ENCODE measurements at places on chromosomes 6 and 20. TPM values are rescaled to one million over a fixed set of nuclear protein-coding genes. Genes with fewer than 3 reads are reported as not detected.

The PRPH2 gene
- total RNA-seq, result not detected

The GGTLC1 gene
- total RNA-seq, result not detected

The ECT2L gene
- total RNA-seq, result not detected

The ETV7 gene
- not detected for total RNA-seq

The ARMC12 gene
- total RNA-seq, result 2.7 TPM

The CALHM5 gene
- 0.45 TPM for total RNA-seq

The C20orf144 gene
- total RNA-seq, result 0.44 TPM

- H3K27ac ChIP-seq, result no peak overlapping the region
- no peak for DNase-seq
- no peak overlapping the region for H3K4me3 ChIP-seq
- H3K36me3 ChIP-seq, result no peaks in the 10 kb centered on the region
These were observed 322.3 kb upstream of the SULF2 start for GRCh38 chr20:48107560-48107959.

DNA sequence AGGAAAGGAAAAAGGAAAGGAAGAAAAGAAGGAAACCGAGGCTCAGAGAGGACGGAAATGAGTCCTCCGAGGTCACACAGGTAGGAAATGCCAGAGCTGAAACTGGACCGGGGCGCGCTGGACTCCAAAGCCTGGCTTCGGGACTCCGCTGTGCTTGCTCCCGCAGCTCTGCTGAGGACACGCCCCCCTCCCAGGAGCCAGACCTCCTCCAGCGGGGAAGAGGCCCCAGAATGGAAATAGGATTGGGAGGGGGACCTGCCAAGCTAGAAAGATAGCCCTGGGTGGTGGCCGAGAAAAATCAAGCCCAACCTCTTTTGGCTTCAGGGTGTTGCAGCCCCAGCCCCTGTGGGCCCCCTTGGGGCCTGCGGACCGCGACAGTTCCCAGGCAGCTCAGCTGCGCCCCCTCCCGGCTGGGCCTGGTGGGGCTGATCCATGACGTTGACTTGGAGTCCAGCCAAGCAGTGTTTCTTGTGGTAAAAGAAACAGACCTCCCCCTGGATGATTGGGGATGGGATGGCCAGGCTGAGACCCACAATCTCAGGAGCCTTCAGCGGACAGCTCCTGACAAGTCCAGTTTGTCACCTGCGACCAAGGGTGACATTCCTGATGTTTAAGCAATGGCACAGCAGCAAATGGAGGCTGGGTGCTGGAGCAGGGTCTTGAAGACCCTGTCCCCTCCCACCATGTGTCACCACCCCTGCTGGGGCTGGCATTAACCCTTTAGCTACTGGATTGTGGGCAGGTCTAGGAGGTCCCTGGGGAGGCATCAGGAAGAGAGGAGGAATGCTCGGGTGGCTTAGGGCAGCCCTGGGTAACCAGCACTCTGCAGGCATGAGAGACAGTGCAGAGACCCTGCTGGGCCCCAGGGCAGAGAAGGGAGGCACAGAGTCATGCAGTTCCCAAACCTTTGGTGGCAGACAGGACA lies 55.4 kb downstream of the RIPOR3 start:
- peaks cover 3% of the 10 kb centered on the region for H3K27me3 ChIP-seq
- DNase-seq, result peak; percentile 70

GRCh38 chr6:14550822-14551221 lies 433.2 kb downstream of the CD83 start:
- no peaks in the 10 kb centered on the region for H3K27me3 ChIP-seq
- H3K36me3 ChIP-seq, result no peaks in the 10 kb centered on the region
- no peak for DNase-seq
- no peak overlapping the region for H3K27ac ChIP-seq
- H3K4me3 ChIP-seq, result no peak overlapping the region
- H3K4me1 ChIP-seq, result peaks cover 17% of the 10 kb centered on the region

GRCh38 chr20:33919653-33920052 lies 74.1 kb upstream of the RALY start:
- no peak overlapping the region for H3K27ac ChIP-seq
- no peak overlapping the region for H3K4me3 ChIP-seq
- no peaks in the 10 kb centered on the region for H3K4me1 ChIP-seq
- no peak for DNase-seq

GRCh38 chr20:62231292-62231691 lies 7.0 kb upstream of the OSBPL2 start:
- H3K4me3 ChIP-seq, result no peak overlapping the region
- H3K36me3 ChIP-seq, result no peaks in the 10 kb centered on the region
- H3K27ac ChIP-seq, result no peak overlapping the region
- peaks cover 4% of the 10 kb centered on the region for H3K27me3 ChIP-seq
- H3K4me1 ChIP-seq, result peaks cover 12% of the 10 kb centered on the region

DNA sequence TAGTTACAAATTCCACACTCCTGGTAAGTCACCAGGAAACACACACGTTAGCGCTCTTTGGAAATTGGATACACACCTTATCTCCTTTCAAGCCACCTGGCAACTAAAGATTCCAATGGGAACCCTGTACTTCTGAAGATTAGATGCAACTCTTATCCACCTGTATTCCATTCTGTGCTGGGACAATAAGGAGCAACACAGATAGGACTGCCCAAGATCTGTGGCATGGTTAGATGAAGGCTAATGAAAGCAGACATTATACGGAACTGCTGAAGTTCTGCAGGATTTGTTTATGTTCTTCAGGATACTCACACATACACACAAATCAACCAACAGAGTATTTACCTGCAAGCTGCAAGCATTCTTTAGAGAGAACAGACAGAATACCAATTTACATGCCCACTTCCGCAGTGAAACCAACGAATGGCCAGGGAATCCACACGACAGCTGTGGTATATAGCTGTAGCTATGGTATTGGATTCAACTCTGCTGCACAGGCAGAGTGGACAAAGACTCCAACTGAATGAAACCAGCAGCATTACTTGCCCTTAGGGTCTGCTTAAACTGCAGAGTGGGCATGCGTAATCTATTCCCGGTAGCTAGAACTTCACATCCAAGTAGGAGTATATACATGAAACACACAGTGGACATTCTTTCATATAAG lies 12.0 kb downstream of the NCOA5 start:
- DNase-seq, result no peak
- H3K4me1 ChIP-seq, result peaks cover 48% of the 10 kb centered on the region
- H3K36me3 ChIP-seq, result peaks cover 3% of the 10 kb centered on the region
- no peak overlapping the region for H3K4me3 ChIP-seq
- H3K27me3 ChIP-seq, result no peaks in the 10 kb centered on the region

DNA sequence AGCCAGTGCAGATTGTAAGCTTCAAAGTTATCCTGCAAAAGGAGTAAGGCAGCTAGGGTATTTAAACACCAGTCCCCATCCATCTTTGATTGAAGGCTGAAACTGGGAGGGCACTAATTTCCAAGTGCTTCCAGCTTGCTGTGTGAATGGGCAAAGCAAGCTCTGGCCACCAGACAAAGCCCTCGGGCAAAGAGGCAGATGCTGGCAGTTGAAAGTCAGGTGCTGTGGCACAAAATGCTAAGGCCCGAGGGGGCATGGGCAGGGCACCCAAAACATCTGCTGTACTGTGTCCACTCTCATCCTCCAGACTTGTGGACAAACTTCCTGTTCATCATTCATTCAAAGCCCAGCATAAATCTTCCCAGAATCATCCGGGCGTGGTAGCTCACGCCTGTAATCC lies 62.9 kb downstream of the TRMT6 start:
- no peak overlapping the region for H3K27ac ChIP-seq
- H3K36me3 ChIP-seq, result no peaks in the 10 kb centered on the region
- DNase-seq, result no peak
- no peaks in the 10 kb centered on the region for H3K4me1 ChIP-seq

- H3K4me3 ChIP-seq, result no peak overlapping the region
- H3K27ac ChIP-seq, result no peak overlapping the region
- no peaks in the 10 kb centered on the region for H3K4me1 ChIP-seq
- no peaks in the 10 kb centered on the region for H3K36me3 ChIP-seq
- no peak for DNase-seq
- no peaks in the 10 kb centered on the region for H3K27me3 ChIP-seq
These were observed 29.8 kb downstream of the SLC2A12 start for GRCh38 chr6:134022650-134023049.

DNA sequence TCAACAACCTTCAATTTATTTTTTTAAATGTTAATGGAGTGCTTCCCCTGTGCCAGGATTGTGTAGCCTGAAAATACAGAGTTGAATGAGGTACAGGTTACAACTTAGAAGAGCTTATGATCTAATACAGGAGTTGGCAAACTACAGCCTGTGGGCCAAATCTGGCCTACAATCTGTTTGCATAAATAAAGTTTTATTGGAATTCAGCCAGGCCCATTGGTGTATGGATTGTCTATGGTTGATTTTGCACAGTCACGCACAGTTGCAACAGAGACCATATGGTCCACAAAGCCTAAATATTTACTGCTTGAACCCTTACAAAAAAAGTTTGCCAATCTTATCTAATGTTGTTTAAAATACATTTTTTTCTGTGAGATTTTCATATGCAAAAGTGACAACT lies 177.3 kb upstream of the CCN2 start:
- H3K27me3 ChIP-seq, result no peaks in the 10 kb centered on the region
- no peak for DNase-seq
- H3K27ac ChIP-seq, result no peak overlapping the region
- H3K4me3 ChIP-seq, result no peak overlapping the region
- peaks cover 3% of the 10 kb centered on the region for H3K36me3 ChIP-seq

DNA sequence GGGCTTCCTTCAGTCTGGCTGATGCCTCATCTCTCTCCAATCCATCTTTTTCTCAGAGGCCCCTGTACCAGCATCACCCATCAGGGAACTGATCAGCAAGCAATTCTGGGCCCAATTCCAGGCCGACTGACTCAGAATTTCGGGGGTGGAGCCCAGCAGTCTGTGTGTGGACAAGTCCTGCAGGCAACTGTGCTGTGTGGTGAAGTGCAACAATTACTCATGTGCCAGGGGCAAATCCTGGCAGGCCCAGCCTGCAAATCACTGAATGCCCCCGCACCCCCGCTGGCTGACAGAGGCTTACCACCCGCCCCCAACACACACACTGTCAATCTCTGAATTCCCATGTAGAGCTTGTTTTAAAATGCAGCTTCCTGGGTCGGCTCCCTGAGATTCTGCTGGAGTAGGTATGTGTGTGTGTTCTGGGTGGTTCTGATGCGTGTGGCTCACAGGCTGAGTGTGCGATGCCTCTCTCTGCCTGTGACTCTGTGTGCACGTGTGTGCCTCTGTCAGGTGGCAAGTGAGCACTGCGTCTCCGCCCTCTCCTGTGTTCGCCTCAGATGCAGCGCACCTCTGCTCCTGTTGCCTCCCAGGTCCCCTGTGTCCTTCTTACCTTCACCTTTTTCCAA lies 45.4 kb downstream of the SSR1 start:
- H3K27me3 ChIP-seq, result no peaks in the 10 kb centered on the region
- H3K4me3 ChIP-seq, result no peak overlapping the region
- peaks cover 4% of the 10 kb centered on the region for H3K36me3 ChIP-seq
- DNase-seq, result no peak

- H3K27me3 ChIP-seq, result no peaks in the 10 kb centered on the region
- H3K4me3 ChIP-seq, result no peak overlapping the region
- DNase-seq, result no peak
- no peak overlapping the region for H3K27ac ChIP-seq
These were observed 44.4 kb upstream of the BMP5 start for GRCh38 chr6:55919716-55920308.

Measured in neural crest cell (in vitro differentiated cells).